Stimulated activated CD4-positive, alpha-beta T cell treated with anti-CD3 and anti-CD28 coated beads, Interleukin-1b, Interleukin-23, amount 100 ng/mL, for 24 hours (primary cell): ENCODE measurements at places on chromosomes 12 and 14.

- no peak for DNase-seq
These were observed 13.1 kb upstream of the CIPC start for GRCh38 chr14:77084985-77085384.

- no peak for DNase-seq
These were observed 138.6 kb downstream of the ITPR2 start for GRCh38 chr12:26694402-26694801.

- DNase-seq = no peak
These were observed 185.1 kb upstream of the C14orf180 start for GRCh38 chr14:104394409-104394851.

DNA sequence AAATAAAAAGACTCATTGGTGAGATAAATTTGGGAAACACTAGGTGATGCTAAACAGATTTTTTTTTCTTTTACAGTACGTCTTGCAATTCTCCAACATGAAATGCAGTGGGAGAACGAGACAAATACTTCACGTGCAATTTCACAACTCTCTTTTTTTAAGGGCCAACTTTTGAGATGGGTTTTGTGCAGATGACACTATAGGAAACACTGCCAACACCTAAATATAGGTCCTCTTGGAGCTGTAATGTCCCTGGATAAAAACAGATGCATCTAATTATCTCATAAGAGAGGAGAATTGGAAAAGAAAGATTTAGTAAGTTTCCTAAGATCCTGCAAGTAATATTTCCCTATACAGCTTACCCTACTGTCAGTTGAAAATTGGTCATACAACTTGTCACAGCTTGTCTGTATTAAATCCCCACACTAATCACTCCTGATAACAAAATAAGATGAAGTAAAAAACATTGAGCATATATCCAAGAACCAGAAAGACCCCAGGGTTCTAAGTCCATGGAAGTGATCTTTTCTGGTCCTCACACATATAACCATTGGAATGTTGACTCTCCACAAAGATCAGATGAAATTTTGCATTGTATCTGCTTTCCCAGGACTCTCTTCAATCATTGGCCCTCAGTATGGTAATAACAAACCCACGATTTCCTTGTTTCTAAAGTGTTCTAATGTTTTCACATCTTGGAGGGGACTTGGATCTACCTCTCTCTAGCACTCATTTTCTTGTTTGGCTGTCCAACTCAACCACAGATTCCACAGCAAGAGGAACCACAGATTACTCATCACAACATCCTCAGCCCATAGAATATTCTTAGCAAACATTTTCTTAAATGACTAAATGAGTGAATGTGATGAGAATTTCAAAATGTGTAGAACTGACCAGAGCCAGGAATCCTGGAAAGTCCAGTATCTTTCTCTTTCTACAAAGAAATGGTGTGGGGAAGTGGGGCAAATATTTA, 769.4 kb upstream of the USP15 start:
- no peak for DNase-seq

DNA sequence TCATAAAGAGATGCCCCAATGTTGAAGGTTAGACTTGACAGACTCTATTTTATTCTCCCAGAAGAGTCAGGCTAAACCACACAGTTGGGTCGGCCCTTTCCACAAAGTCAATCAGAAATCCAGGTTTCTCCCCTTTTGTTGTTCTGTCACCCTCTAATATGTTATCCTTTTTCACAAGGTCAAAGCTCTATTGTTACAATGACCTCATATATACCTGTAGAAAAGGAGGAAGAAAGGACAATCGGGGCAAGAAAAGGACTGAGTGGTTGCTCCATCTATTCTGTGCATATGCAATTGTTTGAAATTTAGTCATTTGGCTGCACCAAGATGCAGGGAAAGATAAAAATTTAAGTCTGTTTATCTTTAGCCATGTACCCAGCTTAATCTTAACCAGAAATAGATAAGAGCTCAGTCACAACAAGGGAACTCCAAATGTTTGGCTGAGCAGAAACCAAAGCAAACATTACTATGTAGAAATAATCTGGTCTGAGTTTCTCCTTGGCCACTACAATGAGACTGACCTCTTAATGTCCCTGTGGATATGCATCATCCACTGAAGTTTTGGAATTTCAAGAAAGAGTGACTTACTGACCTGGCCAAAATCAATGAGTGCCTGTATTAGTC, 503.7 kb downstream of the GALC start:
- no peak for DNase-seq

DNA sequence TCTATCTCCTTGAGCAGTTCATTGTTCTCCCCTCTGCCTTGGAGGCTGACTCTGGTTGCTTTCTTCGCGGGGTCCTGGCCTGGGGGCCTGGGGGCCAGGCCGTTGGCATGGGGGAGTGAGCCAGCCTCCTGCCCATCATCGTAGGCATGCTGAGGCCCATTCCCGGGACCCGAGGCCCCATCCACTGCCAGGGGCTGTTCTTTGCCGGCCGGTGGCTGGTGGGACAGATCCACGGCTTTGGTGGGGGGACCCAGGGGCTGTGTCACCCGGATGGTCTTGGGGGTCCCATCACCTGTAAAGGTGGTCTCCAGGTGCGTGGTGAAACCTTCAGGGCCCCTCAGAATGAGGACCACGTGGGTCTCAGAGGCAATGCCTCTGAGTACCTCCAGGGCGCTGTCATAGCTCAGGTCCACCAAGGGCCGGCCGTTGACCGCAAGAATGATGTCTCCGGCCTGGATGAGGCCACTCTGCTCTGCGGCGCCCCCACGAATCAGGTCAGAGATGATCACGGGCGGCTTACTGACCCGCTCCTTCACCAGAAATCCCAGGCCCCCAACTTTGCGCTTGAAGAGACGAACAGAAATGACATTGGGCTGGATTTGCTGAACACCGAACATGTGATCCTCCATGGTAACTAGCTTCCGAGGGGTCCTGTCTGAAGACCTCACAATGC, 30.8 kb downstream of the NOS1 start:
- DNase-seq = no peak

- DNase-seq = no peak
These were observed at the start of gene AMHR2 for GRCh38 chr12:53423597-53423996. Gene AMHR2, plus strand, starts transcription at chr12:53423855. Its CDS starts 80 bp downstream, at chr12:53423935.
